H1 (cell line): ENCODE measurements at places on chromosomes 4 and X.

- peak; percentile 60 for DNase-seq
Observed at GRCh38 chrX:40145001-40145922, 47.5 kb upstream of the BCOR start.

DNA sequence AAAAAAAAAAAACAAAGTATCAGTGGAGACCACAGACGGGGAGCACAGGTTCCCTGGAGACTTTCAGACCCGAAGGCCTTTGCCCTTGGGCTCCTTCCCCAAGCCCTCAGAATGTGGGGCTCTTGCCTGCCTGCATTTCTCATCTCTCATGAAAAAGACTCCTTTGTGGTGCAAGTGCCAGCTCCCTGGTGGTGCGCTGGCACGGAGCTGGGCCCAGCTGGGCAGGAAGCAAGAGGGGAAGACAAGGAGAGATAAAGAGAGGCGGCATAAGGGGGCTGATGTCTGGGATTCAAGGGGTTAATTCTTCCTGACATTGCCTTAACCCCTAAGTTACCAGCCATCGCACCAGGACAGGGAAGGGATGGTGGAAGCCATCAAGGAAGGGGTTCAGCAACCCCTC, 21.8 kb downstream of the NLGN3 start:
- no peak for DNase-seq

DNA sequence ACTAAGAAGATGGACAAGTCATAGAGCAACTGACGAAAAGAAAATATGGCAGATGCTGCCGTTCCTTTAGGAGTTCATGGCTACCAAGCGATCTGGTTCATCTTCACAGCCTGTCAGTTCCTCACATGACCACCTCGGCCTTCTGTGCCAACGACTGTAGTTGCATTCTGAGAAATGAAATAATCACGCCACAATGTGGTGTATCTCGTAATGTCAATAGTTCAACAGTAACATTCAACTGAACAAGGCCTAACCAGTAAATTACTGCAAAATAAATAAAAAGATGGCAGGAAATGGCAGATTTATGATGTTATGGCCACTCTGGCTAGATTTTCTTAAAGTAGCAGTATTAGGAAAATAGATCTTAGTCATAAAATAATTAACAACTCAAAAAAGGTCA, 4.4 kb downstream of the GPRIN3 start:
- no peak for DNase-seq

DNA sequence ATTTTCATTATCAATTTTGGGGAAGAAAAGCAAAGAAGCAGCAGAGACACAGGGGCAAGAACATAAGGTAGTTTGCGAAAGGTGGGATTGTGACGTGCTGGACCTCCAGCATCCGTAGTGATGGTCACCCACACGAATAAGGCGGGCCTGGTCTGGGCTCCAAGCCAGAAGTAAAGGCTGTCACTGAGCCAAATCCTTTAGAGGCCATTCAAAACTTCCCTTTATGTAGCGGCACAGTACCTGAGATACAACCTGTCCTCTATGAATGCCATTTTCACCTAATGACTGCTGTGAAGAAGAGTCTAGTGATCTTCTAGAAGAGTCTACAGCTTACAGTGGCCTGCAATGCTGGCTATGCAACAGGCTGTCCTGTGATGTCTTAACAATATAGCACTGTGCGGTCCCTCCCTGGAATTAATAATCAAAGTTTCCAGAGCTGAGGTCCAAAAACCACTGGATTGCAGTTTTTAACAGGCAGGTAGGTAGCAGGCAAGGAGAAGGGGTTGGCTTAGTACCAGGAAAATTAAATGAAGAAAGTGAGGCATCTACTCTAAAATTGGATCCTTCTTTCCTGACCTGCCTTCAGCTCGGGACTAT, 56.2 kb downstream of the TRIML1 start:
- DNase-seq: no peak

DNA sequence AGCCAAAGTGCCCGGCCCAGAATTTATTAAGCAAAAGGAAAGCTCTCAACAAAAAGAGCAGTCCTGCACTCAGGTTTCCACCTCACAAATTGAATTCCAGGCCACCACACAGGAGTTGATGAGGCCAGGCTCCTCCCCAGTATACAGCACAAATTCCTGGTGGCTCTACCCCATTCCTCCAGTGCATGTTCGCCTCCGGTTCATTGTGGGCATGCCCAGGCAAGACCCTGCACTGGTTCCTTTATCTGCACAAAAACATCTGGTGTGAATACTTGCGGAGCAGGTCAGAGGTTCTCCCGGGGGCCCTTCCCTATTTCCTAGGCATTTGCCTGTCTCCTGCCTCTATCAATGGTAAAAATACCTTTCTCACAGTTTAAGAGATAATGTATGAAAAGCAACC, 195.2 kb upstream of the ANXA10 start:
- DNase-seq: no peak

GRCh38 chr4:2734612-2735011, 21.5 kb downstream of the TNIP2 start:
- no peak for DNase-seq

DNA sequence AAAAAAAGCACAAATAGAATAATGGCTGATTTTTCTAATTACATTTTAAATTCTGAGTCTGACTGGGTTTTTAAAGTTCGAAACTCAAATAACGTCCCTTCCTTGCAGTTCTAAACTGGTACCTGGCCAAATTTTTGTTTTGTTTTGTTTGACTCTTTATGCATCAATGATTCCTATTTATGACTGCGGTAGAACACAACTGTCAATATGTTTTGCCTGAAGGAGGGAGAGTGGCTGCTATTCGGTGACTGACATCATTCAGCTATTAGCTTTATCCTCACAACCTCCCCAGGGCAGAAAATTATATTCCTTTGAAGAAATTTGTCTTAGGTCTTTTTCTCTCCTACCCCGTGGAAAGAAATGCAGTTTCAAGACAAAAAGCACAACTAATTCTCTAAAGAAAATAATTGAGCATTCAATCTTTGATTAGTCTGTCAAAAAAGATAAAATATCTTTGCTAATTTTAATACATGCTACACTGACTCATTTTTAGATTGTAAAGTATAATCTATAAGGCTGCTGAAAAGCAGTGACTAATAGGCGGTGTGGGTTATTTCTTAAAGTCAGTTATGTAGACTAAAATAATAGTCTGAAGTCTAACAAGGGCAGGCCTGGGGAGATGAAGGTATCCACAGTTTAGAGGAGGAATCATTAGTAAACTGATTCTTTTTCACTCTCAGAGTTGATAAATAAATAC, 61.9 kb downstream of the TMEM150C start:
- DNase-seq: no peak

DNA sequence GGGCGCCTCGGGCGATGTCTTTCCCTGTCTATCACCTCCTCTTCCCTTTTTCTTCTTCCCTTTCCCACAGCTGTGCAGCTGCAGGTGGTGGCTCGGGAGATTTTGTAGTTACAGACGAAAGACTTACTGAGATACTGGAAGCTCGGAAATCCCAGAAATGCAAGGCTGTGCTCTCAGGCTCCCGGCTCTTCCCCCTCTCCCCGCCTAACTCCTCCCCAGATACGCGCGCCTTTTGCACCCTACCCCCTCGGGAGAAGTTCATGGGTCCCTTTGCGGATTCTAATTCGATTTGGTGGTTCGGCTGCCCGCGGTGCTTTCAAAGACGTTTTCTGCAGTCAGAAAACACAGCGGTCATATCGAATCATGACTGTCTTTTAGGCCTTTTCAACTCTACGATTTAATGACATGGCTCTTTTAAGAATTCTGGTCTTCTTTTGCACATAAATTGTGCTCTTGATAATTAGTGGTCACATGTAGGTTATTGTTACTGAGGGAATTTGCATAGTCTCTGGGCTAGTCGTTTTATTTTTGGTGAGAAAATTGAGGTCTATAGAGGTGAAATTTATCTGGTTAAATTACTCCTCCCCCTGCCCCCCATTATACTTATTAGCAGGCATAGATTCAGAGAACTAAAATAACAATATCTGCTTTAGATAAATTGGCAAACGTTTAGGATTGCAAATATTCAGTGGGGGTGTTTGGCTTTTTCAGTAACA, 1.6 kb downstream of the SEPTIN11 start:
- no peak for DNase-seq
